ENCODE measurements at places on chromosomes 16 and 17.

- peak; percentile 10 for DNase-seq
Observed at GRCh38 chr17:31654936-31655335, 204.1 kb downstream of the COPRS start.

GRCh38 chr17:1999557-2000251 is 25.4 kb downstream of the RTN4RL1 start:
- no peak for DNase-seq

GRCh38 chr17:17060930-17061329 is 18.7 kb downstream of the MPRIP start:
- no peak for DNase-seq

DNA sequence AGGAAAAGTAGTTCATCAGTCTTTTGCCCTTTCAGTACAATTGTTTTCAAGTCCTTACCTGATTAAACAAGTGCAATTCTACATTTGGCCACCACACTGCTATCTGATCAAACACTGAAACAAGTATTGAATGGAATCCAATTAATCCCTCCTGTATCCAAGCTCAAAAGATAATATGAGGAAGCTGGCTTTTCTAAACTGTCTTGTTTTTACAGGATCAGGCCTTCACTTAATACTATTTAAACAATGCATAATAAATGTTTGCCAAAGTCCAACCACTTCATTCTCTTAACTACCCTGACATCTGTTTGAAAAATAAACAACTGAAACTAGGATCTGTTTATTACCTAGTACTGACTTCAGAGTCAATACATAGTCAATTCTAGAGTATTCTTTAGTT is 131.6 kb downstream of the MRTFB start:
- no peak for DNase-seq

- DNase-seq: no peak
Observed at GRCh38 chr17:41910701-41911391, 7.9 kb downstream of the ACLY start.
